ENCODE measurements at places on chromosomes 5 and 9. TPM values are rescaled to one million over a fixed set of nuclear protein-coding genes. Genes with fewer than 3 reads are reported as not detected.

RAD50 gene
- 6.5 TPM for total RNA-seq

OR2V1 gene
- total RNA-seq: not detected

PPP2R2B gene
- 11.5 TPM for total RNA-seq

PCDHA13 gene
- not detected for total RNA-seq

GABBR2 gene
- under 0.01 TPM for total RNA-seq

MAMDC2 gene
- 12.4 TPM for total RNA-seq

Data from mesangial cell (primary cell).